ENCODE measurements at places on chromosomes 13 and 19.

DNA sequence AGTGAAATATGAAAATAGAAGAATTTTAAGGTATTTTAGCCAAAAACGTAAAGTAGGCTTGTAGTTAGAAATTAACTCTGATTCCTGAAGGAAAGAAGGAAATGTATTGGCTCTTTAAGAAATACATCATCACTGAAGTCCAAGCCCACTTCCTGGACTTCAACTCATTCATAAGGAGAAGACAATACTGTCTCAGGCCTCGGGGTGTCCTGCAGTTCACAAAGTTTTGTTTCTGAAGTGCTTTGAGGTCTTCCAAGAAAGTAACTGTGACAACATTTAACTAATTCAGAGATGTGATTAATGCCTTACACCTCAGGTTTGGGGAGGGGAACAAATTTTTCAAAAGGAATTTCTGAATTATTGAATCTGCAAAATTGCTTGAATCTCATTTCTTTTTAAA, 65.8 kb upstream of the STARD13 start:
- DNase-seq: peak; percentile 52

GRCh38 chr19:46841458-46842083, 9.1 kb downstream of the AP2S1 start:
- DNase-seq: peak; percentile 88

DNA sequence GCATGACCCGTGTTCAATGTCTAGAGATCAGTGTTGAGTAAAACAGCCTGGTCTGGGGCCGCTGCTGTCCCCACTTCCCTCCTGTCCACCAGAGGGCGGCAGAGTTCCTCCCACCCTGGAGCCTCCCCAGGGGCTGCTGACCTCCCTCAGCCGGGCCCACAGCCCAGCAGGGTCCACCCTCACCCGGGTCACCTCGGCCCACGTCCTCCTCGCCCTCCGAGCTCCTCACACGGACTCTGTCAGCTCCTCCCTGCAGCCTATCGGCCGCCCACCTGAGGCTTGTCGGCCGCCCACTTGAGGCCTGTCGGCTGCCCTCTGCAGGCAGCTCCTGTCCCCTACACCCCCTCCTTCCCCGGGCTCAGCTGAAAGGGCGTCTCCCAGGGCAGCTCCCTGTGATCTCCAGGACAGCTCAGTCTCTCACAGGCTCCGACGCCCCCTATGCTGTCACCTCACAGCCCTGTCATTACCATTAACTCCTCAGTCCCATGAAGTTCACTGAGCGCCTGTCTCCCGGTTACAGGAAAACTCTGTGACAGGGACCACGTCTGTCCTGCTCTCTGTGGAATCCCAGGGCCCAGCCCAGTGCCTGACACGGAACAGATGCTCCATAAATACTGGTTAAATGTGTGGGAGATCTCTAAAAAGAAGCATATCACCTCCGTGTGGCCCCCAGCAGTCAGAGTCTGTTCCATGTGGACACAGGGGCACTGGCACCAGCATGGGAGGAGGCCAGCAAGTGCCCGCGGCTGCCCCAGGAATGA, 1.5 kb upstream of the CEACAM5 start:
- peak; percentile 27 for DNase-seq

- no peak for DNase-seq
These were observed at the start of gene RASAL3 for GRCh38 chr19:15464394-15465385. RASAL3 (minus strand) TSS chr19:15464544; CDS start chr19:15464358, 186 bp downstream.

DNA sequence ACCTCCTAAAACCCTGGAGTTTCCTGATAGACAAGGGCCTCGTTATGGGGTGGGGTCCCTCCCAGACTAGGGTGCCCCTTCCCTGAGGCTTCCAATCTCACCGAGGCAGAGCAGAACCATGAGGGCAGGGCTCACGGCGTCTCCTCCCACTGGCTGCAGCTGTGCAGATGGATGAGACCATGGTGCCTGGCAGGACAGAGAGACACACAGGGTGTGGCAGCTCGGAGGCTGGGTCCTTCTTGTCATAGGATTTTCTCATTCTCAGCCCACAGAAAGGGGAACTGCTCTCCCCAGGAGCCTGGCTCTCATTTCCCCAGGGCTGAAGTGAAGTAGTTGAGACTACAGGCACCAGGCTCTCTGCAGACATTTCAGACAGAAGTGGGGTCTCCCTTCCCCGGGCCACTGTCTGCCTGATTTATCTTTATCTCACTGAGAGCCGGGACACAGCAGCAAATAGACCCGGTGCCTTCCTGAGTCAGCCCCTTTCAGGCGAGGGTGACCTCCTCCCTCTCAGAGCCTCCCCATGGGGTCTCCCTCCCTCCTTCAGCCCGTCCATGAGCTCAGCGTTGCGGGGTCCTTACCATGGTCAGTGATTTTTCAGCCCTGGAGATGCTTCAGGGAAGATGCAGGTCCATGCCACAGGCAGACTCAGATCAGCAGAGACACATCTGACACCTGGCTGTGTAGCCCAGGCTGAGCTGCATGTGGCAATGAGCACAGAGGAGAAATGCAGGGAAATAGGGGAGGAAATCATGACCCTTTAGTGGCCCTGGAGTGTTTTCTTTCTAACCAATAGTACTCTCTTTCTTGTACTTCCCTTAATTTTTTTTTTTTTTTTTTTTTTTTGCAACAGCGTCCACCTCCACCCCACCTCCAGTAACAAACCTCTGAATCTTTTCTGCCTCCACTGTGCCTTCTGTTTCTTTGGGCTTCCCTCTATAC, at the start of gene LILRA5:
Gene LILRA5, minus strand, starts transcription at position 731 of the 942 bp plus-strand sequence. Its CDS starts 147 bp downstream, at position 584.
- no peak for DNase-seq

GRCh38 chr19:7865262-7865911, 8.8 kb downstream of the PRR36 start:
- no peak for DNase-seq
